ENCODE measurements at places on chromosomes 12 and 14.
A peak's percentile ranks its signal among the peaks of the same experiment; 100 is the strongest.

DNA sequence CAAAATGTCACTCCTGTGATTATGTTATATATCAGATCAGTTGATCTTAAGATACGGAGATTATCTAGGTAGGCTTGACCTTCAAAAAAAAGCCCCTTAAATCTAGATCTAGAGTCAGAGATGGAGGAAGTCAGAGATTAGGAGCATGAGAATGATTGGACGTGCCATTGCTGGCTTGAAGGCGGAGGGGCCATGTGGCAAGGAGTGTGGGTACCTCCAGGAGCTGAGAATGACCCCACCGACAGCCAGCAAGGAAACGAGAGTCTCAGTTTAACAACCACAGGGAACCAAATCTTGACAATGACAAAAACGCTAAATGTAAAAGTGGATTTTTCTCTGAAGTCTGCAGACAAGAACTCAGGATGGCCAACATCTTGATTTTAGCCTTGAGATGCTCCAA is 32.5 kb upstream of the MANSC4 start:
- DNase-seq, result no peak

- DNase-seq, result no peak
Observed at GRCh38 chr12:130621696-130622298, 94.3 kb downstream of the RIMBP2 start.

DNA sequence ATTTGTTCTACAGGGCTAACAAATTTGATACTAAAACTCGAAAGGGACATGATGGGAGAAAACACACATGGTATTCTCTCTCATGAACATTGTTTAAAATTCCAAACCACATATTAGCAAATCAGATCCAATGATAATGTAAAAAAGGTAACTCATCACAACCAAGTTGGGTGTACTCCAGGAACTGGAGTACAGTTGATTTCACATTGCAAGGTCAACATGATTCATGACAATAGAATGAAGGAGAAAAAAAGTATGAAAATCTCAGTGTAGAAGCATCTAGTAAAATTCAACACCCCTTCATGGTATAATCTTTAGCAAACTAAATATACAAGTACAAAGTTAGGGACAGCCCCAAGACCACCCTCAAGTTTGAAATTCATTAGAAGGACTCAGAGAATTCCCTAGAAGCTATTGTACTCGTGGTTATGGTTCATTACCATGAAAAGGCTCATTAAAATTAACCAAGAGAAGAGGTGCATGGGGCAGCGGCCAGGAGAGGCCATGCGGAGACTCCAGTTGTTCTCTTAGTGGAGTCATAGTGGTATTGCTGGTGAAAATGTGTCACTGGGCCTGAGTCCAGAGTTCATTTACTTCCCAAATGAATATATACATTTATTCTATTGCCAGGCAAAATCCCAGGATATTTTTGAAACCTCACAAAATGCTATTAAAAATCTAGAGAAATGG is 3.1 kb upstream of the CDCA4 start:
- DNase-seq, result no peak

GRCh38 chr14:59664741-59665140 is 88.1 kb upstream of the CCDC175 start:
- DNase-seq, result no peak

DNA sequence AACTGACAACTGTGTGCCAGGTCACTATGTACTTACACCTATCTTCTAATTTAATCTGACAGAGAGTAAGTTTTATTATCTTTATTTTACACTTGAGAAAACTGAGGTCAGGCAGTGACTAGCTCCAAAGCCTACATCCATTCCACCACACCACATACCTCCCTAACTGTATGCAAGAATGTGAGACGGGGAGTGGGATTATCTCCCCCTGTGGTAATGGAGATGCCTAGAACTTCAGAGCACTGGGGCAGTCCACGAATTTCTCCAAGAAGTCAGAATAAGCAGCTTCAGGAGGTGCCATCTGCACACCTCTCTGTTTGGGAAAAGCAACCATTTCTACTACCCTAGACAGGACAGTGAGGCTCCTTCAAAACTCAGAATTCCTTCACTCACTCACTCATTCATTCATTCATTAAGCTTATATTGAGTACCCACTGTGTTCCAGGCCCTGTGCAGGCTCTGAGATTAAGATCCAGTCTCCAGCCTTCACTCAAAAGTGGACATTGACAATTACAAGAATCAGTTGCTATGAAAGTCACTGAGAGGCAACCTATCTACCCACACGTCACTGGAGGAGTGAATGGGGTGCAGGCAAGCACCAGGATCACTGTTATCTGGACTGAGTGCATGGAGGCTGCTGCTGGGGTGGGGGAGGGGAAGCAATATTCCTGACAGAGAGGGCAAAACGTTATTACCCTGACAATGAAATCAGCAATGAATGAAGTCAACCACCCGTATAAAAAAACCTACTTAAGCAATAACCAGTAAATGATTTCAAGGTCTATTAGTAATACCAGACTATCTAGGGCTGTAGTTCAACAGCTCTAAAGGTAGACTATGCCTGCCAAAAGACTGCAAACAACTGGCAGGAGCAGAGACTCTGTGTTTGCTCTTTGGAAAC is 18.0 kb downstream of the SLC7A7 start:
- no peak for DNase-seq

DNA sequence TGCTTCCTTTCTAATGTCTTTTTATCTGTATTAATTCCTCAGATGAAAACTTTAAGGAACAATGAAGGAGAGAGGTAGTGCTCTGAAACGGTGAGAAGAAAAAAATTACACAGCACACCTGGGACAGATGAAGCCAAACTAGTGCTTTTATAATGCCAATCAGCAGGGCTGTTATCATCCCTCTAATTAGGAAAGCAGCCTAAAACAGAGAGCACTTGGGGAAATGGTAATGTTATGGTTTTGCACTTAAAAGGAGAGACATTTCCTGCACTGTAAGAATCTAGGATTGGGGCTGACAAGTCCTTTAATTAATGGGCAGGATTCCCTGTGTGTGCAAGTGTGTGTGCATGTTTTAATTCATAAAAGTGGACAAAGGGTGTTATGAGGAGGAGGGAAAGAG is 4.8 kb upstream of the LMO3 start:
- peak; percentile 70 for DNase-seq

- no peak for DNase-seq
Observed at GRCh38 chr14:101735453-101735852, 26.1 kb upstream of the PPP2R5C start.

DNA sequence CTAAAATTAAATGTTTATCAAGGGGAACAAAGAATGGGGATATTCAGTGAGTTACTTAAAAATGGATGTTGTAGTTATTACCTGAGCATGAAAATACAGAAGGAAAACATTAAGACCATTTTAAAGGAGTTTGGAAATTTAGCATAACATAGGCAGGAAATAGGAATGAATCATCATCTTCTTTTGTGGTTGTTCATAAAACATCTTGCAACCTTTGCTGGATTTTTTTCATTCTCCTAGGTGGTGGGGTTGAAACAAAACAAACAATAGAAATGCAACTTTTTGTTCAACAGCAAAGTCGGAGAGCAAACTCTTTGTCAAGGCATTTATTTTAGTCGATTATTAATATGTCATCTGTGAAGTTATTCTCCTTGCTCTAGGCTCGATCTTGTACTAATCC is 275.1 kb downstream of the IPO8 start:
- no peak for DNase-seq

DNA sequence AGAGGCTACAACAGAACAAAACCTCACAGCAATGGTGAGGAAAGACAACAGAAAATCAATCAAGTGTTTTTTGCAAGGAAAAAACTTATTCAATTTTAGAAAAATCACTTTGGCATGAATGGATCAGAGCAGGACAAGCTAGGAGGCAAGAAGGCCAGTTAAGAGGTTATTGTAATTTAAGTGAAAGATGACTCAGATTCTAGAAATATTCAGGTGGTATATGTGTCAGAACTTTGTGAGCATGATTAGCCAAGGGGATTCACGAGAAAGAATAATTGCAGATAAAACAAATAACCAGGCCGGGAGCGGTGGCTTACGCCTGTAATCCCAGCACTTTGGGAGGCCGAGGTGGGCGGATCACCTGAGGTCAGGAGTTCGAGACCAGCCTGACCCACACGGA is 12.7 kb downstream of the GCH1 start:
- DNase-seq, result no peak

GRCh38 chr14:80047761-80048160 is 163.5 kb downstream of the DIO2 start:
- DNase-seq, result no peak

DNA sequence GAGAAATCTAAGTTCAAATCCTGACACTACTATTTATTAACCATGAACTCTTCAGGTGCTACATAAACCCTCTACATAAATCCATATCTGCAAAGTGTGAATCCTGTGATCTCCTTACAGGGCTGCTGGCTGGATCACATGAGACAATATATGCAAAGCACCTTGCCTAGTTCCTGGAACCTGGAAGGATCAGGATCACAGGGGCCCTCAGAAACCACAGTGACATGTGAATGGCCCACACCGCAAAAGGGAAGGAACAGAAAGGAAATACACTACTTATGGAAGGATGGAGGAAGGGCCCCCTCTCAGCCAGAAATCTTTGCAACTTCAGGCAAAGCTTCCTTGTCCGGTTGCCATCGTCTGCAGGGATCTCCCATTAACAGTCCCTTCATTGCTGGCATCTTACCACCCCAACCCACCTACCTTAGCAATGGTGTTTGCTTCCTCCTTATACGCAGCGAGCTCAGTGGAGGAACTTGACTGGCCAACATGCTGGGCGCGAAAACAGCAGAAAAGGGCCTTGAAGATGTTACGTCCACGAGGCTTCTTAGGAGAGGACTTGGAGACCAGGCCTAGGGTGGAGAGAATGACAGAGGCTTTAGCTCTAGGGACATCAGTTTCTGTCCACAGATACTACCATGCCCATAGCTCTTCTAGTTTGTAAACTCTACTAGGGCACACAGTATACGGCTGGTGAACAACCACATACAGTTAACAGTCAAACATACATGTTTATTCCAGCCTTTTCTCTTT is 10.7 kb upstream of the AVIL start:
- no peak for DNase-seq

DNA sequence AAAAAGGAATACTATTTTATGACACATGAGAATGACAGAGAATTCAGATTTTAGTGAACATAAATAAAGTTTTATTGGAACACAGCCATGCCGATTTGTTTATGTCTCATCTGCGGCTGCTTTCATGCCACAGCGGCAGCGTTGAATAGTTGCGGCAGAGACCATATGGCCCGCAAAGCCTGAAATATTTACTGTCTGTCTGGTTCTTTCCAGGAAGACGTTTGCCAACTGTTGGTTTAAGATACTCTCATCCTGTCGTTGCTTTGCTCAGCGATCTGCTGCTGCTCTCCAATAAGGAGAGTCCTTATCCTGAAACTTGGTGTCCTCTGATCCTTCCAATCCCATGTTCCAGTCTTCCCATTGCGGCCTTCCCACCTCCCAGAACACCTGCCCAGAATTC is 89.9 kb downstream of the SLC24A4 start:
- DNase-seq, result no peak

DNA sequence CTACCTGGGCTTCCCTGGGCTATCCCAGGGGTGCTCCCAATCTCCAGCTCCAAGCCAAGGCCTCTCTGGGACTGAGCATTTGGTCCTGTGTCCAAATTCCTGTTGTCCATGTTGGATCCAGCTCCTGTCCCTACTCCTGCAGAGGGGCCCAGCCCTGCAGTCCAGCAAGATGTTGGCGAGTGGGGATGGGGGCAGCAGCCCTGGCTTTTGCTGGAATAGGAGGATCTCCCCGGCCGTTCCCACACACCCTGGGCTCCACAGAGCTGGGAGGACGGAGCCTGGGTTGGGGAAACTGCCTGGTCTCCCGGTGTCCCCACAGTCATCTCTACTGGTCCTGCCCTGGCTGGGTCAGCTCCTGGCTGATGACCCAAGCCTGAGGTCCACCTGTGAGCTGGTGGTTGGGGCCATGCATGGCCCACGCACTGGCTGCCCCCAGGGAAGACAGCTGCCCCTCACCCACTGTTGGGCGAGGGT is 219.6 kb upstream of the C14orf180 start:
- no peak for DNase-seq

DNA sequence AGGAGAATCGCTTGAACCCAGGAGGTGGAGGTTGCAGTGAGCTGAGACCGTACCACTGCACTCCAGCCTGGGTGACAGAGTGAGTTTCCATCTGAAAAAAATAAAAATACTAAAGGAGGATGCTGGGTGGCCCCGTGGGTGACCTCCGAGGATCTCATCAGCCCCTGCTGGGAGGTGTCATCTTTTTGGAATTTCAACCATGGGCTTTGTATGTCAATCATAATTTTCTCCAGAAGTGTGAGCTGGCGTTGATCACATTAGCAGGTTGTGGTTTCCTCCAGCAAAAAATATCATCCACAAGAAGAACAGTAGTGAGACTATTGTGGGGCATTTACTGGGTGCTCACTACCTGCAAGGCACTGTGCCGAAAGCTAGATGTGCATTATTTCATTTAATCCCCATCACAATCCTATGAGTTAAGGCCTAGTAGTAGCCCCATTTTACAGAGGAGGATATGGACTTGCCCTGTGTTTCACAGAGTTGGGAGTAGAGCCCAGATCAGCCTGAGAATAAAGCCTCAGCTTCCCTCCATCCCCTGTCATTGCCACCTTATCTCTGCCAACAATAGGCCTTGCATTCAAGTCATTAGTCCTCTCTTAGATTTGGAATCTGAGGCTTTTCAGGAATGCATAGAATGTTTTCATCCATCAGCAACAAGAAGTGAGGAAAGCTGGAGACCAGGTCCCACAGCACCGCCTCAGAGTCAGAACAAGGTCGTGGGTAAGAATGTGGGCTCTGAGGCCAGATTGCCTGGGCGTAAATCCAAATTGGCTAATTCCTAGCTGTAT is 39.8 kb downstream of the SVOP start:
- no peak for DNase-seq

- no peak for DNase-seq
Observed at GRCh38 chr14:81536241-81536771, 2.7 kb upstream of the SEL1L start.

GRCh38 chr12:13008741-13009380 is 8.8 kb upstream of the HEBP1 start:
- DNase-seq, result no peak

- DNase-seq, result no peak
Observed at GRCh38 chr12:1948883-1949282, 30.4 kb upstream of the CACNA2D4 start.

DNA sequence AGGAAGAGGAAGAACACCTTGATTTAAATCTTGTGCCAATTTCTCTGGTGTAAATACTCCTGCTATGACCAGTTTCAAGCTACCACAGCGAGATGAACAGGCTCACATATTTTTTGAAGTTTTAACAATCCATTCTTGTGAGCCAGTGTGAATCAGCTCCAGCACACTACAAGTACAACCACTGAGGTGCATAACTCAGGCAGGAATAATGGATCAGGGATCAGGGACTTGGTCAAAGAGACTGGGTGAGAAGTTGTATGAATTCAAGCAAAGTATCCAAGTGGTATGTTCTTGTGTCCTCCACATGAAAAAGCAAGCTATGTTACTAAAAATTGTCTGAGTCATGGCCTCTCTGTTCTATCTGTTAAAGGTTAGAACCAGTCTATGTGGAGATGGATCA is 35.2 kb upstream of the KITLG start:
- DNase-seq, result no peak

GRCh38 chr14:66104486-66104885 is 381.7 kb upstream of the CCDC196 start:
- DNase-seq, result no peak

GRCh38 chr12:111409780-111410430 is 4.2 kb downstream of the SH2B3 start:
- DNase-seq, result no peak

GRCh38 chr12:81350309-81350708 is 272.4 kb downstream of the ACSS3 start:
- DNase-seq, result no peak
